Fibroblast of the aortic adventitia (primary cell): ENCODE measurements at places on chromosomes 4 and X.
A peak's percentile ranks its signal among the peaks of the same experiment; 100 is the strongest.

DNA sequence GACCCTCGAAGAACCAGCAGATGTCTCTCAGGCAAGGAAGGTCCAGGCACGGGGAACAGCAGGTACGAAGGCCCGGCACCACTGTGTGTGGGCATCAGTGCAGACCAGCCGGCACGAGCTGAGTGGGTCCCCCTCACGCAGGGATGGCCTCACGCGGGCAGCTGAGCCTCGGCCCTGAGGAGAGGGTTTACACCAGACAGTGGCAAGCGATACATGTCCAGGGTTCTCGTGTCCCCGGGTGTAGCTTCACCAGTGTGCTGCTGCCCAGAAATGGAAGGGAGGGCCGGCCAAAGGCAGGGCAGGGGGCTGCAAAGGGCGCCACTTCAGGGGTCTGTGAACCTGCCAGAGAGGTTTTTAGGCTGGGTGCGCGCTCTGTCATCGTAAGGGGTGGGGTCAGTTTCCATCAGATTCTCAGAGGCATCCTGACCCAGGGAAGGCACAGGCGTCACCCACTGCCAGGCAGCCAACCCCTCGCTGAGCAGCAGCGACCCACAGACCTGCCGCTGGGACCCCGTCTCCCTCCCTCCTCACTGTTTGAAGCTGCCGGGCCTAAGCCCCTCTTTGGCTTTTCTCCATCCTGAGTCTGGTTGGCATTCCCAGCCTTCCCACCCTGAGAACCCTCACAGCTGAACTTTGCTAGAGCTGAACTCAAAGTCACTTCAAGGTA lies 107.0 kb downstream of the CPZ start:
- DNase-seq: no peak

- no peak for DNase-seq
These were observed 150.1 kb upstream of the CASK start for GRCh38 chrX:42073448-42073847.

DNA sequence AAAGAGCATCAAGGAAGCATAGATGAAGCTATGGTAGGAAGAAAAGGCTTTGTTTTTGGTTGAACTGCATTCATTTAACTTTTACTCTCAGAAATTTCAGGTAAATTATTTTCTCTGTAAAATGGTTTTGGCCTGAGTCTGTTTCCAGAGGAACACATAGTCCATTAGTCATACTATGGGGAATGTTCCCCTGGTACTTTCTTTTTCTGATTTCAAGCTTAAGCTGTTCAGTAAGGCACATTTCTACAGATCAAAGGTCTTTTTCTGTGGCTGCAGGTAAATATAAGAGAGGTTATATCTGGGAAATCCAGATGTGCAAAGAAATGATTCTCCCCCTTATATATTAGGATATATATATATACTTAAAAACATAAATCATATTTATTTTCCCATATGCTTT lies 1744.4 kb upstream of the ADGRL3 start:
- no peak for DNase-seq

GRCh38 chrX:123833387-123833786 lies 26.5 kb upstream of the XIAP start:
- peak; percentile 56 for DNase-seq

DNA sequence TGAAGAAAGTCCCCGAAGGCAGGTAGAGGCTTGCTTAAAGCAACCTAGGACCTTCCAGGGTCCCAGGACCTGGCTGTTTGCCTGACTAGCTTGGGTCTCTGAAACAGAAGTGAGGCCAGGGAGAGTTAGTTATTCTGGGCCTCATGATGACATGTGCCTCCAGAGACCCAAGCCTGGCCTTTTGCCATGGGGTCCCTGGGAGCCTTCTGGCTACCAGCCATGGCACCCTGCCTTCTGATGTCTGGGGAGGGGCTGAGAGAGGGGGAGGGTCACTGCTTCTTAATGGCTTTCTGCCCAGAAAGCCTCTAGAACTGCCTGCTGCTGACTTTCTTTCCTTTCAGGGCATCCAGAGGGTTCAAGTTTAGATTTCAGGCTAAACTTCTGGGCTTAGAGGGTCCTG lies 1.0 kb upstream of the STARD8 start:
- DNase-seq: no peak

DNA sequence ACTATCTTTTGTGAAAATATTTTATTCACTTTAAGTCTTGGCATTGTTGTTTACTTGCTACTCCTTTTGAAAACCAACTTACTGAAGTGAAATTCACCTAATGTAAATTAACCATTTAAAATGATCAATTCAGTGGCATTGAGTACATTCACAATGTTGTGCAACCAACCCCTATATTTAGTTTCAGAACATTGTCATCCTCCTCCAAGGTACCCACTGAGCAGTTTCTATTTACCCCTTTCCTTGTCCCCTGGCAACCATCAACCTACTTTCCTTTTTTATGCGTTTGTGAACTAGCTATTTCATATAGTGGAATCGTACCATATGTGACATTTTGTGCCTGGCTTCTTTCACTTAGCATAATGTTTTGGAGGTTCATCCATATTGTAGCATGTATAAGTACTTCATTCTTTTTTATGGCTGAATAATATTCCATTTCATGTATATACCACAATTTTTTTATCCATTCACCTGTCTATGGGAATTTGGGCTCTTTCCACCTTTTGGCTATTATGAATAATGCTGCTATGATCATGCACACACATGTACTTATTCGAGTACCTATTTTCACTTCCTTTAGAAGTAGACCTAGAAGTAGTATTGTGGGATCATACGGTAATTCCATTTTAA lies 85.0 kb downstream of the WWC2 start:
- DNase-seq: no peak

GRCh38 chrX:82973646-82974045 lies 534.4 kb upstream of the POU3F4 start:
- no peak for DNase-seq

- peak; percentile 51 for DNase-seq
These were observed 54.9 kb downstream of the LINC00632 start for GRCh38 chrX:140764401-140764919.

GRCh38 chrX:153802513-153803045 lies 8.1 kb downstream of the SSR4 start:
- no peak for DNase-seq

DNA sequence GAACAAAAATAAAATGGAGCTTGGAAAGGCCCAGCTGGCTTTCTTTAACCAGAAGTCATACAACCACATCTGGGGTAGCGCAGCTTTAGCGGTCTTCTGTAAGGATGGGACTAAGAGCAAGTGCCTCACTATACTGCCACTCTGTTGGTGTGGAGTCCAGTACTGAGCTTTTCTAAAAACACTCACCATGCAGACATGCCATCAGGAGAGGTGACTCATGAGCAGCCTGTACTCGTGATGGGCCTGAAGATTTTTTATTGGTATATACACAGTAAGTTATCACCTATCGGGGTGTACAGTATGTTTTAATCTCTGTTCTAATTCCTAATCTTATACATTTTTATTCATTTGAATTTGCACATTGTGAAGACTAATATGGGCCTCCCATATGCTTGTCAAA lies 9.6 kb downstream of the PPP3CA start:
- peak; percentile 47 for DNase-seq

- no peak for DNase-seq
These were observed 244.6 kb downstream of the CPXCR1 start for GRCh38 chrX:88991583-88992132.

DNA sequence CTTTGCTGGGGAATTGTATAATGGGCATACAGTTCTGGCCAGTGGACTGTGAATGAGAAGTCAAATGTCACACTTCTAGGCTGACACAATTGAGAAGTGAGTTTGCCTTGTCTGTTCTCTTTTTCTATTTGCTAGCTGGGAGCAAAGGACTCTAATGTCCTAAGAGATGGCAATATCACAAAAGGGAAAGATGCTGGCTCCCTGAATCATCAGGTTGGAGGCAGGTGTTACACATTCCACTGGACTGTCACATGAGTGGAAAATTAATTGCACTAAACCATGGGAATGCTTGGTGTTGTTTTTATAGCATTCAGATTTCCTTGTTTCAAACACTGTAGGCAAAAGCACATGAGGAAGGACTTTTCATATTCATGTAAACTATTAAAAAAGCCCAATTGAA lies 388.3 kb downstream of the ADAM29 start:
- DNase-seq: no peak

DNA sequence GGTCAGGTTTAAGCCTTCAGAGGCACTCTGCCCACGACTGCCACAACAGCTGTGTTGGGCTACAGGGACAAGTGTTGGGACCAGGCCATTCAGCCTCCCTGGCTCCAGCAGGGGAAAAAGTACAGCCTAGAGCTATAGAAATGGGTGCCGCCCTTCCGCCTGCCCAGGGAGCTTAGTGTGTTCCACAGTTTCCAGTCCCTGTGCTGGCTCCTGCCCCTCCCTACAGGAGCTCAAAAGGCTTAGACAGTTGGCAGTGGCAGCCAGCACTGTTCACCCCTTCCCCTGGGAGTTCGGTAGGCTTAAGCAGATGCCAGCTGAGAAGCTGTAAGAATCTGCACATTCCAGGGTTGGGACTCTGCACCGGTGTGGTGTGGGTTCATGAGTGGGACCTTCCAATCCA lies 408.2 kb upstream of the INTU start:
- DNase-seq: no peak

DNA sequence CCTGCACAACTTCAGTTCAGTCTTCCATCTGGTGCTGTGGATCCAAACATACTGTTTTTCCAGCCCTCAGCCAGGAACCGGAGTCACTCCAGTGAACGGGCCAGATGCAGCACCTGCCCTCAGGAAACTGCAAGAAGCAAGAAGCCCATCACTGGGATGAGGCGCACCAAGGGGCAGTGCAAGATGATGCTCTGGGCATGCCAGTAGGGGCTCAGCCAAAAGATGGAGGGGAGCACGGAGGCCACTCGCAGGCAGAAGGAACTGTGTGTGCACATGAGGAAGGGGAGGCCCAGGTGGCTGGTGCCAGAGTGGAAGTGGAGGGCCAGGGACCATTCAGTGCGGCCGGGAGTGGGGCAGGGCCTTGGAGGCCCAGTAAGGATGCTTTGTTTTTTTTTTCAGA lies 161.7 kb upstream of the MAMLD1 start:
- no peak for DNase-seq

DNA sequence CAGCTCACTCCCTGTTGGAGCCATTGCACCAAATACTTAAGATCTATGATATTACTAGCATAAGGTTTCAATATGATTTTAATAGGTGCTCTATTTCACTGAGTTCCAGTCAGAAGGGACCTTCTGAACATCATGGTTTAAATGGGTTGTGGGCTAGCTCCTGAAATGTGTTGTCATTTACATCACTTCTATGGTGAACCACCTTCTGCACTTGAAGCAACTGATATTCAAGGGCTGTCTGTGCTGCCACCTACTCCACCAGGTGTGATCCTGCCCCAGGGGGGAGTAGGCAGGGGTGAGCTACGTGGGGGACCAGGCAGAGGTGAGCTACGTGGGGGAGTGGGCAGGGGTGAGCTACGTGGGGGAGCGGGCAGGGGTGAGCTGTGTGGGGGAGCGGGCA lies 35.2 kb downstream of the RNF175 start:
- DNase-seq: no peak

GRCh38 chr4:145907390-145907789 lies 31.2 kb downstream of the ZNF827 start:
- no peak for DNase-seq

DNA sequence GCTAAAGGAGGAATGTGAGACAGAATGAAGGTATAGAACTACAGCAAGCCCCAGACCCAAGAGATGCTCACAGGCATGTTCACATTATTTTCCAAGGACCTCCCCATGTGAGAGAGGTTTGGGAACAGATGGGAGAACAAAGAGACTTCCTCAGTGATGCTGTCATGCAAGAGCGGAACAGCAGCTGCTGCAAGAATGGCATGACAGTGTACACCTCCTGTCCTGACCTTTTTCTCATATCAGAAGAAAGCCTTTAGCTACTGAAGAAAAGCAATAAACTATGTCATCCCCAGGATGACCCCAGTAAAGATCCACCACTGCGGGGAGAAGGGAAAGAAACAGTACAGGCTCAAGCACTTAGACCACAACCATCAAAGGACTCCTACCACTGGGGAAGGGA lies 7.2 kb downstream of the PRDM5 start:
- DNase-seq: no peak

GRCh38 chr4:140617499-140618248 lies 48.9 kb upstream of the UCP1 start:
- peak; percentile 8 for DNase-seq

DNA sequence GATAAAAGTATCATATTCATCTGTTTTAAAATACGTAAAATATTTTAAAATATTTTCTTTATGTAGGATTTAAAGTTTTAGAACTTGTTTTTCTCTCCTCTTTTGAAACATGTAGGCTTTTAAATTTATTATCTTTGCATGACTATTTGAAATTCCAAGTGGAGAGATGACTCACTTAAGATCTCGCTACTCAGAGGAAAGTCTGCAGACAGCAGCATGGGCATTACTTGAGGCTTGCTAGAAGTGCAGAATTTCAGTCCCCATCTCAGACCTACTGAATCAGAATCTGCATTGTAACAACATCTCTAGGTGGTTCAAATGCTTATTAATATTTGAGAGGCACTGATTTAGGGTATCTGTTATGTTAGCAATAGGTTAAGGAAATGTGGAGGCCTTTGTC lies 225.7 kb upstream of the ARX start:
- no peak for DNase-seq

DNA sequence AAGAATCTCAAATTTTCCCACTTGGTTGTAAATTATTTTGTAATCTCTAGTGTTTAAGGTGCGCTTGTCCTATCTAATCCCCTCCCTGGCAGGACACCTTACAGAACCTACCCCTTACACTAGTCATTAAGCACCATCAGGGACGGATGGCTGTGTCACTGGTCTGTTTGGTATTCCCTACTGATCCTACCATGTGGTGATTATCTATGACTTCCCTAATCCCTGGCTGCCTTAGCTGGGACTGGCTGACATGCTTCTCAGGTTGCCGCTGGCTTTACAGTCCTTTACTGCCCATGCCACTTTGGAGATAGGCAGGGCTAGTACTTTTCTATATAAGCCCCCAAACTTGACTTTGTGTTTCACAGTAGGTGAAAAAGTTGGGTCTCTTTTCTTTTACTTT lies 58.6 kb downstream of the ELOVL6 start:
- no peak for DNase-seq

GRCh38 chrX:107747596-107748161 lies 27.9 kb downstream of the TSC22D3 start:
- peak; percentile 59 for DNase-seq

GRCh38 chr4:45568694-45569093 lies 555.2 kb downstream of the GABRG1 start:
- no peak for DNase-seq

GRCh38 chr4:118398226-118399090 lies 45.7 kb upstream of the PRSS12 start:
- no peak for DNase-seq

GRCh38 chrX:9927698-9928482 lies 39.3 kb upstream of the CLDN34 start:
- no peak for DNase-seq
